Activated CD4-positive, alpha-beta T cell treated with anti-CD3 and anti-CD28 coated beads, Interleukin-2, amount 50 U/mL, for 4 hours (primary cell): ENCODE measurements at places on chromosomes 2 and 18.

- DNase-seq = no peak
These were observed 69.1 kb upstream of the ID2 start for GRCh38 chr2:8612734-8613179.

DNA sequence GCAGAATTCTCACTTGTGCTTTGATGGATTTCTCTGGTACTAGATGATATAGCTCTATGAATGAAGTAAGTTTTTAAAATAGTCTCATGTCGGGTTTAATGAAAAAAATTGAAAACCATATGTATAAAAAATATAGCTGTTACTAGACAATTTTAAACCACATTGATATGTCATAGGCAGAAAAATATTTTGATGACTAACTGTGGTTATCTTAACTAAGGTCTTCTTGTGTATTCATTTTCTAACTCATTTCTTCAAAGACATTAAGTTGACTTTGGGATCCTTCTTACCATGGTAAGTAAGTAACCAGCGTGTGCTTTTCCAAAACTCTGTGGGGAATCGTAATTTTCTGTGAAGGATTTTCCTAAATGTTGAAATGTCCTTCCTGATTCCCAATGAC is 160.9 kb upstream of the COL3A1 start:
- DNase-seq = no peak

GRCh38 chr2:180652794-180653193 is 327.6 kb upstream of the UBE2E3 start:
- DNase-seq = no peak

GRCh38 chr18:60010984-60011383 is 111.2 kb downstream of the PMAIP1 start:
- DNase-seq = no peak

GRCh38 chr2:148292431-148292830 is 271.5 kb downstream of the MBD5 start:
- no peak for DNase-seq
